ENCODE measurements at places on chromosomes 11 and 22.

GRCh38 chr11:68632802-68633201, 51.5 kb upstream of the GAL start:
- no peak for DNase-seq

DNA sequence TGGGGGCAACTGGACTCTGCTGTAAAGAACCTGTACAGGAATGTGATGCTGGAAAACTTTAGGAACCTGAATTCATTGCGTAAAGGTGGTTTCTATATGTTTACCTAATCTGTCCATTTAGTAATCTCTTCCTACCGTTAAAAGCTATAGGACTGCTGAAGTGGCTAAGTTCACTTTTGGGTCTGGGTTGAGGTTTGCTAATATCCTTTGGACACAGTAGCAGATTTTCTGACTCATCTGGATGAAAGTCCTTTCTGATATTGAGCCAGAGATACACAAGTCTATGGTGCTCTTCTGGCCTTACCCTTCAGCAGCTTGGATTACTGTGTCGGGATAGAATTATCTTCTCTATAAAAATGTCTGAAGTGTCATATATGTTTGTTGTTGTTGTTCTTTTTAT, 16.9 kb downstream of the ZNF215 start:
- no peak for DNase-seq

DNA sequence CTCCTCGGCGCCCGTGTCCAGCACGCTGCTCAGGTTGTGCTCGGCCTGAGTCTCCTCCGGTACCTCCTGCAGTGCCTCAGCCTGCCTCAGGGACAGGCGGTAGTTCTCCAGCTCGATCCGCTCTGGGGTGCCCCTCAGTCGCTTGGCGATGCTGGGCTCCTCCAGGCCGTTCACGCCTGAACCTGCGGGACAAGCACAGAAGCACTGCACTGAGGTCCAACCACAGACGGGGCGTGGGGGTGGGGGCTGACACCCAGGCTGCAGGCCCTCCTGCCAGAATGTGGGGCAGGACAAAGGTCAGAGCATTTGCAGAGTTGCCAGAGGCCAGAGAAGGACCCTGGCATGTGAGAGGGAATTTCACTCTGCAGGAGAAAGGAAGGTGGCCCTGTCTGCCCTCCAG, 67.6 kb upstream of the BID start:
- no peak for DNase-seq

DNA sequence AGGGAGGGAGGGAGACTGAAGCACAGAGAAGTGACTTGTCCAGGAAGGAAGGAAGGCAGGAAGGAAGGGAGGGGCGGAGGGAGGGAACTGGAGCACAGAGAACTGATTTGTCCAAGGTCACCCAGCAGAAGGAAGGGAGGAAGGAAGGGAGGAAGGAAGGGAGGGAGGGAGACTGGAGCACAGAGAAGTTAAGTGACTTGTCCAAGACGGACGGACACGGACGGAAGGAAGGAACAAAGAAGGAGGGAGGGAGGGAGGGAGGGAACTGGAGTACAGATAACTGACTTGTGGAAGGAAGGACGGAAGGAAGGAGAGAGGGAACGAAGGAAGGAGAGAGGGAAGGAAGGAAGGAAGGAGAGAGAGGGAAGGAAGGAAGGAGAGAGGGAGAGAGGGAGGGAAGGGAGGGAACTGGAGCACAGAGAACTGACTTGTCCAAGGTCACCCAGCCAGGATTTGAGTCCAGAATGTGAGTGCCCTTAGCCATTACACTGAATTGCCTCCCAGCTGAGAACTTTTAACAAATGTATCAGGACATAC, 1.5 kb downstream of the SLC35F2 start:
- no peak for DNase-seq

- no peak for DNase-seq
Observed at GRCh38 chr22:22394591-22394990, 114.0 kb downstream of the ZNF280B start.

- DNase-seq: no peak
Observed at GRCh38 chr11:16027621-16028020, 328.7 kb downstream of the SOX6 start.

DNA sequence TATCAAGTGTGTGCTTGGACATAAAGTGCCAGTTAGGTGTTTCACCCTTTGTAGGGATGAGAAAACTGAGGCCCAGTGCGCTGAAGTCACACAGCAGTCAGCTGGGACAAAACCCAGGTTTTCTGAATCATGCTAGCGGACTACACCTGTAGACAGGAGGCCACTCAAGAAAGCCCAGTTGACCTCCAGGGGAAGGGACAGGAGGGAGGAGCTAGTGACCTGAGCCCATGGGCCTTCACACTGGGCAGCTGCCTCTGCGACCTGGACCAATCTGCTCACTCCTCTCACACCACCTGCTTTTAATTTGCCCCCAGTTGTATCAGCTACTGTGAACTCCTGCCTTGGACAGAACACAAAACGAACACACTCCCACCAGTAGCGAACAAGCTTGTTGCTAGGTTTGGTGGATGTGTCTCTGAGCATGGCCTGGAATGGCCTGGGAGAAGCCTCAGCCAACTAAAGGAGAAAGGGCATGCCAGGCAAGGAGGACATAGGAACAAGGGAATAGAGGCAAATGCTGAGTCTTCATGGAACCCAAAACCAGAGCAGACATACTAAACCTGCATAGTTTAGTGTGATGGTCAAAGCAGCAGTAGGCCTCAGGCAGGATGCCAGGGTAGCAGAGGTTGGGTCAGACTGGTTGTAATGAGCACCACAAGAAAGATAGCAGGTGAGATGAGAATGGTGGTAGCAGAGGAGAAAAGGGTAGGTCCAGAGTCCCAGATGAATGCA, 7.2 kb downstream of the LMO1 start:
- DNase-seq: peak; percentile 9

- no peak for DNase-seq
Observed at GRCh38 chr22:38087855-38088254, 3.9 kb upstream of the SLC16A8 start.

DNA sequence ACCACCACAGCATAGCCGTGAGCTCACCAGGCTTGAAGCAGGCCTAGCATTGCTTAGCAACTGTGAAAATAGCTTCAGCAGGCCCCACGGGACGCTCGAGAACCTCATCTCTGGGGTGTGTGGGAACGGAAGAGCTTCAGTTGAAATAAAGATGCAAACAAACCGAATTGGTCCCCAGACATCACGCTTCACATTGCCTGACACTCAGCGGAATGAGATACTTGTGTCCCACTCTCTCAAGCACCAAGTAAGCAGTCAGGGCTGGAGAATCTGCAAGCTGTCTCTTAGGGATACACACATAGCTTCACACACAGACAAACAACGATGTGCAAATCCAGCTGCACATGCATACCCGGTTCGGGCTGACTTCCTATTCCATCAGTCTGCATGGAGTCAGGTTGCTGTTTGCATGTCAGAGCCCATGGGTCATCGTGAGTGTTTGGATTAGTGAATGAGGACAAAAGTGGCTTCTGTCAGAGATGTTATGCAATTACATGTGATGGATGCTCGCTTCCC, 205.7 kb downstream of the SNX19 start:
- peak; percentile 46 for DNase-seq

DNA sequence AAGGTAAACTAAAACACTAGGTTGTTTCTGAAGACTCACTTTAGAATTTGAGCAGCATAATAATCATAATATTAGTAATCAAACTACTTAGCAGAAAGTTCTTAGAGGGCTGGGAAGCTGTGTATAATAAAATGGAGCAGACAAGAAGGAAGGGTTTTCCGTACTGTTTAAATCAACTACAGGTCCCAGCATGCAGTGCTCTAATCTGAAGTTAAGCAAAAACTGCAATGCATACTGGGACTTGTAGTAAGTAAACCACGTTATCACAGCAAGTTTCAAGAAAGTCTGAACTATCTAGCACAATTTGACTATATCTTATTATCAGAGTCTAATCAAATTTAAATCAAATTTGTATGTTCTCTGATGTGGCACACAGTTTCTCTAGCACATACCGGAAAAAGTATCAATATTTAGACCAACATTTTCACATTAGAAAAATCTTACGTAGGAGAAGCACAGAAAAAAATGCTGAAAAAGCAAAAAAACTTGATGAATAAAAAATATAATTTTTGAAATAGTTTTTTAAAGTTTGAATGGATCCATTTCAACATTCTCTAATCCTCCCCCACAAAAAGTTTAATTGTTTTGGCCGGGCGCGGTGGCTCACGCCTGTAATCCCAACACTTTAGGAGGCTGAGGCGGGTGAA, 8.2 kb downstream of the PHF21A start:
- DNase-seq: no peak

DNA sequence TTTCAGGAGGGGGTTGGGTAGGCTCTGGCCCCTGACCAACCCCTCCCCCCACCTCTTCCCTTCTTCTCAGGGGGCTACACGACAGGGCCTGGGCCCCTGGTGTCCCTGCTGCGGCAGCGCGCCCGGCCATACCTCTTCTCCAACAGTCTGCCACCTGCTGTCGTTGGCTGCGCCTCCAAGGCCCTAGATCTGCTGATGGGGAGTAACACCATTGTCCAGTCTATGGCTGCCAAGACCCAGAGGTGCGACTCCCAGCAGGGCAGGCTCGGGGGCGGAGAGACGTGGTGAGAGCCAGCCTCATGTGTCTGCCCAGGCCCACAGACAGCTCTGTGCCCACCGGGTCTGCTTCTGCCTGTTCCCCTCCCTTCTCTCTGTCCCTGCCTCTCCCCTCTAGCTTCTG, 7.6 kb upstream of the GALR3 start:
- no peak for DNase-seq

DNA sequence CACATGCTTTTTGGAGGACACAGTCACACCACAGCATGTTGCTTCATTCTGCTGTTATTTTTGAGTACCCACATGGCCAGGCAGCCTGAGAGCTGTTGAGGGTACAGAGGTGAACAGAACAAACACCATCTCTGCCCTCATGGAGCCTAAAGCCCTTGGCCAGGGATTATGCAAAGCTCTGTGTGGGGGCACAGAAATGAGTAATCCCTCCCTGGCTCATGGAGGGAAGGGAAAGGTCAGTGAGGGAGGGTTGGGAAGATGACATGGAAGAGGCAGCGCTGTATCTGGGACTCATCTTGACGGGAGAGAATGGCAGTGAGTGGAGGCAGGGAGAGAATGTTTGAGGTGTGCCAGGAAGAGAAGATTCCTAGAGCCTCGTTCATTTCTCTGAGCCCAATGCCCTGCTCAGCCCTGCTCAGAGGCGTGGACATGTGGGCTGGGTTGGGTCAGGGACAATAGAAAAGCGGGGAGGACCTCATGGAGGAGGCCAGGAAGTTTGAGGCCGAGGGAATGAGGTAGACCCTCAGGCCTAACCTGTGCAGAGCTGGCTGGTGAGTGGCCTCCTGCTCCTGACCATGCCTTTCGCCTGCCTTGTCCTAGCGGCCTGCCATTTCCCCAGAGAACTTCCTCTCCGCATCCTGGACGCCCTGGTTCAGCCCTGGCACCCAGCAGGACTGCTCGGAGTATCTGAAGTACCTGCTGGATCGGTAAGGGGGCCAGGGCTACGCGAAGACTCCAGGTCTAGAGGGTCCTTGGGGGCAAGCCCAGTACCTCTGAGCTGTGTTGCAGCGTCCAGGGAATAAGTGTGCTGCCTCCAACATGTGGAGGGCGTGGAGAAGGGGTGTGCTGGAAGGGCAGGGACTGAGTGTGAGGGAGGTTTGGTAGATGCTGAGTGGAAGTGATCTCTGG, 19.8 kb downstream of the USP35 start:
- DNase-seq: no peak

DNA sequence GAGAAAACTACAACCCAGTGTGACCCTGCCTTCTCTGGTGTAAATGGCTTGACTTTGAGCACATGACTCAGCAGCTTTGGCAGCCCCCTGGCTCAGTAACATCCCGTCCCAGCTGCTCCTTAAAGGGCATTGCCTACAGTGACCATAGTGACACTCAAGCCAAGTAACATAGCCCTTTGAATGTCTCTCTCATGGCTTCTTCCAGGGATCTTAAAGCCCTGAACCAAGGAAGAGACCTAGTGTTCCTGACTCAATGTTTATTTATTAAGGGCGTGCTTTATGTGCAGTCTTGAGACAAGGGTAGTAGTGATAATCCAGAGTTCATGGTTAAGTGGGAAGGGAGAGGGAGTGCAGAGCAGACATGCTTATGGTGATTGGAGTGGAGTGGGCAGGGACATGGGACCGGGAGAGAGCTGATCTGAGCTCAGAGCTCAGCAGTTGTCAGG, 125.7 kb downstream of the PARVA start:
- no peak for DNase-seq

DNA sequence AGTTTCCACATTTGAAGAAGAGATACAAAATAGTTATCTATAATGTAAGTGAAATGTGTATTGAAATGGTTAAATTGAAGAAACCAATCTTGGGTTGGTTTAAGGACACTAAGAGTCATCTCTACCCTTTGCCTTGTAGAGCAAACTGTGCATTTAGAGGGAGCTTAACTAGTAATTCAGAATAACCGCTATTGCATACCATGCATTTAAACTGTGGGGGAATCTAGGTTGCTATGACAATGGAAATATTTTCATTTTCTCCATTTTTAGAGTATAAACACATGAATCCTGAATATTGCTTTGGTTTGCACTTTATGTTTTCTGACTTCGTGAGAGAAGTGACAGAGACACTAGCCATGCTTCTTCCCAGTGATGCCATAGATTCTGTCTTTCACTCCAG, 39.7 kb downstream of the FAT3 start:
- DNase-seq: no peak

DNA sequence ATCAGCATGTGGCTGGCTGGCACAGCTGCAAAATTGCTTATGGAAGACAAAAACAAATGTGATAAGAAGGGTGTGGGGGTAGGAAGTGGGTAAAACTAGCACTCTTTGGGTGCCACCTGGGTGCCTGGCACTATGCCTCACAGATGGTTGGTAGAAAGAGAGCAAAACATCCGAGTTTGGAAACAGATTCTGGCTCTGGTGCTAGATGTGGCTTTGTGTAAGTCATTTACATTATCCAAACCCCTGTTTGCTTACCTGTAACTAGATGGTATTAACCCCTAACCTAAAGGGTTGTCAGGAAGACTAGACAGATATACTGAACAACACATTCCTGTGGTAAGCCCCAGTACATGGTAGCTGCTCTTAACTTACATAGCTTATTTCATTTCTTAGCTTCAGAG, 905.6 kb downstream of the DLG2 start:
- DNase-seq: no peak

- DNase-seq: no peak
Observed at GRCh38 chr11:102320188-102320587, 2.9 kb downstream of the BIRC3 start.

DNA sequence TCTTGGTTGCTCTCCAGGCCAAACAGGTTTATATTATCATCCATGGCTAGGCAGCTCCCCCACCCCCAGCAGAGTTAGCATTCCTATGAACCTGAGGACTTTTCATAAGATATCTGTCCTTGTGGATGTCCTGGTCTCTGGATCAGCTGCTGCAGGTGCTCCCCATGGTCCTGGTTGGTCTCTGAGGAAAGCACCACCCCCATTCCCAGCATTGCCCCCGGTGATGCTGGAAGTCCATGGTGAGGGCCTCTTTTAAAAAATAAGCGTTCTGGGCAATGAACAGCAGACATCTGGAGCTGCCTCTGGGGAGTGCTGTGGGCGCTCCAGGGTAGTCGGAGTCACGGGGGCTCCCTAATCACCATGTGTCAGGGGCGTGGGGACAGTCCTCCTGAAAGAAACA, 26.6 kb downstream of the DKK3 start:
- no peak for DNase-seq

Measured in left ventricle myocardium superior (tissue), 1 donor.